ENCODE measurements at places on chromosomes 13 and 19. TPM values are rescaled to one million over a fixed set of nuclear protein-coding genes. Genes with fewer than 3 reads are reported as not detected.

RGS9BP gene
- total RNA-seq, result 0.22 TPM

DOCK6 gene
- 17.0 TPM for total RNA-seq

C2CD4C gene
- total RNA-seq, result 0.33 TPM

ELAVL3 gene
- 0.12 TPM for total RNA-seq

PLIN3 gene
- 426 TPM for total RNA-seq

IGFL1 gene
- total RNA-seq, result not detected

KHSRP gene
- 94.7 TPM for total RNA-seq

PNPLA6 gene
- total RNA-seq, result 60.2 TPM

C19orf44 gene
- total RNA-seq, result 4.0 TPM

OR2Z1 gene
- not detected for total RNA-seq

CGB3 gene
- total RNA-seq, result not detected

MADCAM1 gene
- total RNA-seq, result not detected

STXBP2 gene
- 6.2 TPM for total RNA-seq

TRPM4 gene
- 17.1 TPM for total RNA-seq

LILRB2 gene
- total RNA-seq, result not detected

SH2D3A gene
- not detected for total RNA-seq

PINLYP gene
- 2.9 TPM for total RNA-seq

CD70 gene
- total RNA-seq, result not detected

CEACAM5 gene
- total RNA-seq, result not detected

PGLYRP1 gene
- total RNA-seq, result not detected

SLC6A16 gene
- under 0.01 TPM for total RNA-seq

ZNF730 gene
- 1.9 TPM for total RNA-seq

IGFLR1 gene
- 0.62 TPM for total RNA-seq

SMIM24 gene
- not detected for total RNA-seq

DOCK9 gene
- total RNA-seq, result 17.5 TPM

PRX gene
- 1.4 TPM for total RNA-seq

PCDH8 gene
- total RNA-seq, result not detected

NTF4 gene
- total RNA-seq, result not detected

EPSTI1 gene
- total RNA-seq, result 2.4 TPM

RETN gene
- not detected for total RNA-seq

NLRP7 gene
- 0.22 TPM for total RNA-seq

Measured in uterine smooth muscle cell (primary cell).